Left renal cortex interstitium (tissue), 4 donors: ENCODE measurements at places on chromosomes 7 and 10. TPM values are rescaled to one million over a fixed set of nuclear protein-coding genes. Genes with fewer than 3 reads are reported as not detected.

Gene MKI67
- 45.7 TPM for polyA plus RNA-seq

Gene ZNF282
- polyA plus RNA-seq = 31.0 TPM

Gene MYPN
- polyA plus RNA-seq = 0.06 TPM

Gene CNTNAP2
- 26.8 TPM for polyA plus RNA-seq

Gene ADAP1
- 19.2 TPM for polyA plus RNA-seq

Gene MINDY3
- polyA plus RNA-seq = 54.8 TPM

Gene UBN2
- polyA plus RNA-seq = 26.3 TPM

Gene OPN1SW
- polyA plus RNA-seq = 1.3 TPM

Gene KIFBP
- 30.4 TPM for polyA plus RNA-seq

Gene GARIN1A
- 4.8 TPM for polyA plus RNA-seq
